ENCODE measurements at places on chromosomes 16 and 17. TPM values are rescaled to one million over a fixed set of nuclear protein-coding genes. Genes with fewer than 3 reads are reported as not detected.

- H3K4me3 ChIP-seq = no peak overlapping the region
- no peak for DNase-seq
- H3K27ac ChIP-seq = peak overlapping the region; percentile 100
- H3K27me3 ChIP-seq = no peaks in the 10 kb centered on the region
These were observed 71.3 kb upstream of the BCAR1 start for GRCh38 chr16:75322740-75323139.

DNA sequence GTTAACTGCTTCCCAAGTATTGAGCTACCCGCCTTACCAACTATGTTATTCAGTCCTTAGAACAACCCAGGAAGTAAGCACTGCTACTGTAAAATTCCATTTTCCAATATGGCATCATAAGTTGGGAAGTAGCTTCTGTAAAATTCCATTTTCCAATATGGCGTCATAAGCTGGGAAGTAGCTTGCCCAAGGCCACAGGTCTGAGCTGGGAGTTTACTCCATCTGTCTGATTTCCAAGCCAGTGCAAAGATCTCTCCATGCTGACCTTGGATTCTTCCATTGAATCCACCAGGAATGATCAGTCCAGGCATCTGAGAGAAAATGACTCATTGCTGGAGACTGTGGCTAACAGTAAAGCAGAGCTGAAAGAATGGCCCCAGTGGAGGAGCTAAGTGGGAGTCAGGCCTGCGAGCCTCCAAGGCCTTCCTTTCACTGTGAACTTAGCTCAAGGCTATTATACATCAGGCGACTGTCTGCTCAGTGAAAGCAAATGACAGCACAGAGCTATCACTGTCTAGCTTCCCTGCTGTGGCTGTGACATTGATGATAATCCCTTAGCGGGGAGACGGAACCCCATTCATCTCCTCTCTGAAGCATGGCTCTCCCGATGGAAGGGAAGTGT lies 430.4 kb downstream of the HAPSTR1 start:
- H3K27me3 ChIP-seq = no peaks in the 10 kb centered on the region
- no peak overlapping the region for H3K4me3 ChIP-seq
- H3K4me1 ChIP-seq = no peaks in the 10 kb centered on the region
- no peak for DNase-seq
- H3K36me3 ChIP-seq = no peaks in the 10 kb centered on the region

GRCh38 chr17:76585033-76585648 lies 519 bp downstream of the ST6GALNAC2 start:
- H3K36me3 ChIP-seq = no peaks in the 10 kb centered on the region
- peaks cover 37% of the 10 kb centered on the region for H3K27me3 ChIP-seq
- H3K4me3 ChIP-seq = peak overlapping the region; percentile 57
- H3K4me1 ChIP-seq = peaks cover 9% of the 10 kb centered on the region

GRCh38 chr17:31687505-31688126 lies 171.4 kb downstream of the COPRS start:
- H3K27ac ChIP-seq = no peak overlapping the region
- H3K27me3 ChIP-seq = no peaks in the 10 kb centered on the region
- DNase-seq = no peak
- no peaks in the 10 kb centered on the region for H3K36me3 ChIP-seq

DNA sequence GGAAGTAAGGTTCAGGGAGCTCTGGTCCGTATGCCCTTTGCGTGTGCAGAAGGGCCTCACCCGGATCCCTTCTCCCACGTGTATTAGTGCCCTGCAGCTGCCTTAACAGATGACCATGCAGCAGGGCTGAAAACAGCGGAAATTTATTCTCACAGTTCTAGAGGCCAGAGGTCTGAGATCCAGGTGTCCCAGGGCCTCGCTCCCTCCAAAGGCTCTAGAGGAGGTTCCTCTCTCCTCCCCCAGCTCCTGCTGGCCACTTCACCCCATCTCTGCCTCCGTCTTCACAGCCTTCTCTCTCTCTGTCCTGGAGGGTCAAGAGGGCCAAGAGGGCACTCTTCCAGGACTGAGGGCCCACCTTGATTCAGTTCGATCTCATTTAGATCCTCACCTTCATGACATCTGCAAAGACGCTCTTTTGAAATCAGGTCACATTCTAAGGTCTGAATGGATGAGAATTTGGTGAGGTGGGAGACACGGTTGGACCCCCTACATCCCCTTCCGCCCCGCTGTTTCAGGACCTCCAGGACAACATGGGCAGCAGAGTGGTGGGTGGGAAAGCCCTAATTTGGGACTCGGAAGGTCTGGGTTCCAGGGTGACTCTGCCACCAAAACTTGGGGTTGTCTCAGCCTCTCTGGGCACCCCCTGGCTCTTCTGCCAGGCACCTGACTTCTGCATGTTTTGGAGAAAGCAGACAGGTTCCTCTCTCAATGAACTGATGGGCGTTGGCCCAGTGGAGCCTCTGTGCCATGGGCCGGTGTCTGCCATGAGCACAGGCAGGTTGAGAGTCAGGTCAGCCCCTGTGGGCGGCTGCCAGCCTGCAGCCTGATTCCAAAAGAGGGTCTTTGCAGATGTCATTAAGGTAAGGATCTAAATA lies 361.2 kb downstream of the SEC14L1 start:
- H3K27ac ChIP-seq = no peak overlapping the region
- DNase-seq = peak; percentile 27
- H3K27me3 ChIP-seq = no peaks in the 10 kb centered on the region
- no peak overlapping the region for H3K4me3 ChIP-seq

DNA sequence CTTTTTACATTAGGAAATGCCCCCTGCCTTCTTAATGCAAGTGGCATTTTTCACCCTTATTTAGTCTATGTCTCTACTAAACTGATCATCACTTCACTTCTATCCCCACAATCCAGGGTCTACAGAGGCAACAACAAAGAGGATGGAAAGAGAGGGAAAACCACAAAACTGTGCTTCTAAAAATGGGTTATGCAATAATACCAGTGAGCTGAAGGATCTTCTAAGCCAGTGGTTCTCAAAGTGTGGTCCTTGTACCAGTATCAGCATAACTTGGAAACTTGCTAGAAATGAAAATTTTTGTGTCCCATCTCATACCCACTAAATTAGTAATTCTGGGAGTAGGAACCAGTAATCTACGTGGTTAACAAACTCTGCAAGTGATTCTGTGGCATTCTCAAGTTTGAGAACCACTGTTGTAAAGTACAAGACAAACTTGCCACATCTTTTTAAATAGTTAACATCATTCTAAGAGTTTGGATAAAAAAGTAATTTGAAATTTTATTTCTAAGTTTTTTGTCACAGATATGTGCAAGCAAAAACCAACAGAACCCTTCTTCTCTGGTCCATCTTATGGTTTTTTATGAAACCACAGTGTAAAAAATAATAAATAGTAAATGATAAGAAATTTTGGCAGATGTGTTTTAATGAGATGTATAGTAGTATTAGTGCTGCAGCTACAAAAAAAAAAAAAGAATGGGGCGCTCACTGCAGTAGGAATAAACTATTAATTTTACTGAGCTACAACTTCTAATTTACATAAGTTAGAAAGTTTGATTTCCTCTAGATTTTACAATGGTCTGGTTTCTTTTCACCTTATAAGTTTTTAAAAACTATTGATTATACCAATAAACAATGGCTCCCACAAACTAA lies 16.2 kb downstream of the CDC27 start:
- H3K4me3 ChIP-seq = no peak overlapping the region
- DNase-seq = no peak
- H3K27ac ChIP-seq = no peak overlapping the region
- peaks cover 54% of the 10 kb centered on the region for H3K36me3 ChIP-seq
- H3K4me1 ChIP-seq = no peaks in the 10 kb centered on the region
- no peaks in the 10 kb centered on the region for H3K27me3 ChIP-seq

DNA sequence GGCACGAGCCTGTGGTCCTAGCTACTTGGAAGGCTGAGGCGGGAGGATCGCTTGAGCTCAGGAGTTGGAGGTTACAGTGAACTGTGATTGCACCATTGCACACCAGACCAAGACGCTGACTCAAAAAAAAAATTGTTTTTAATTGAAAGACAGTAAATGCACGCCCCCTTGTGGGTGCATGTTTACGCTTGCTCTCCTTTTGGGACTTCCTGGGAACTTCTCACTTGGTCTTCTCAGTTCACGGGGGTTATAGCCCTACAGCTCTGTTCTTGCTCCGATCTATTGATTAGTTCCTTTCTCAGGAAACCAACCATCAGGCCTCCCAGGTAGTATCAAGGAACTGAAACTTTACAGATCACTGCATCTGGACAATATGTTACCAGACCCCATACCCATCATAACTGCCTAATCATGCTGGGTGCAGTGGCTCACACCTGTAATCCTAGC lies 14.2 kb upstream of the RIPOR1 start:
- H3K4me1 ChIP-seq = peaks cover 11% of the 10 kb centered on the region
- peak; percentile 61 for DNase-seq
- H3K4me3 ChIP-seq = no peak overlapping the region

GRCh38 chr17:13492737-13493122 lies 109.0 kb downstream of the HS3ST3A1 start:
- H3K36me3 ChIP-seq = peaks cover 30% of the 10 kb centered on the region
- no peak overlapping the region for H3K4me3 ChIP-seq
- H3K27ac ChIP-seq = no peak overlapping the region
- no peaks in the 10 kb centered on the region for H3K27me3 ChIP-seq

DNA sequence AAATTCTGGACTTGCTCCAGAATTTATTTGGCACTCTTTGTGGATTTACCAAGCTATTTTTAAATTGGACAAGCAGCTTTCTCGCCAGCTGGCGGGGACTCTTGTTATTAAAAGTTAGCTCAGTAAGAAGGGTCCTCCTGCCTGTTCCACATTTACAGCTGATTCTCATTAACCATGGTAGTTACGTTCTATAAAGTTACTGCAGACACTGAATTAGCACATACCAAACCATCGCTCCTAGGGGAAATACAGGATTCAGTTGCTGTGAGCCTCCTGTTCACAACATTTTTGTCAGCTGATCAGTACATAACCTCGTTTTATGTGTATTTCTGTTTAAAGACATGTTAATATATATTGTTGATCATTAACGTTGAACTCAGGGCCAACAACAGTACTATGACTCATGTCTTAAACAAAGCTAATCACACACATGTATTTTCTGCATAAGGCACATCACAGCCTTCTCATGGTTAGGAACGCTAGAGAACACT lies 4.2 kb downstream of the LDAF1 start:
- H3K4me3 ChIP-seq = no peak overlapping the region
- peaks cover 7% of the 10 kb centered on the region for H3K36me3 ChIP-seq
- H3K27ac ChIP-seq = no peak overlapping the region
- no peaks in the 10 kb centered on the region for H3K27me3 ChIP-seq

DNA sequence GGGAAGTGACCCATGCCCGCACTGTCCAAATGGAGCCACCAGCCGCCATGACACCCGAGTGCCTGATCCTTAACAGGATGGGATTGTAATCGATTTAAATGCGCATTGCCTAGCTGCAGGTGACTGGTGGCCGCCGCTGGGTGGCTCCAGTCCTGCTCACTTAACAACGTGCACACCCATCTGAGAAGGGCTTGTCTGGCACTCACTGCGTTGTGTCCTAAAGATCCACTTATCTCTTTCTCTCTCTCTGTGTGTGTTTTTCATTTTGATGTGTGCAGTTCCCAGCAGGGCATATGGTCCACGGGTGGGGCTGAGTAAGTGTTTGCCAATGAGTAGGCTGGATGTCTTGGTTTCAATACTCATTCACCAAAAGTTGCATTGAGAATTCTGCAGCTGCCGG lies 80.6 kb downstream of the IRF8 start:
- H3K4me1 ChIP-seq = no peaks in the 10 kb centered on the region
- H3K27me3 ChIP-seq = peaks cover 80% of the 10 kb centered on the region
- H3K36me3 ChIP-seq = no peaks in the 10 kb centered on the region
- DNase-seq = no peak
- H3K27ac ChIP-seq = no peak overlapping the region

GRCh38 chr16:3198334-3199072 lies 10.5 kb downstream of the OR1F1 start:
- DNase-seq = no peak
- H3K4me3 ChIP-seq = no peak overlapping the region
- H3K36me3 ChIP-seq = no peaks in the 10 kb centered on the region
- H3K27ac ChIP-seq = no peak overlapping the region
- H3K27me3 ChIP-seq = peaks cover 37% of the 10 kb centered on the region
- no peaks in the 10 kb centered on the region for H3K4me1 ChIP-seq

DNA sequence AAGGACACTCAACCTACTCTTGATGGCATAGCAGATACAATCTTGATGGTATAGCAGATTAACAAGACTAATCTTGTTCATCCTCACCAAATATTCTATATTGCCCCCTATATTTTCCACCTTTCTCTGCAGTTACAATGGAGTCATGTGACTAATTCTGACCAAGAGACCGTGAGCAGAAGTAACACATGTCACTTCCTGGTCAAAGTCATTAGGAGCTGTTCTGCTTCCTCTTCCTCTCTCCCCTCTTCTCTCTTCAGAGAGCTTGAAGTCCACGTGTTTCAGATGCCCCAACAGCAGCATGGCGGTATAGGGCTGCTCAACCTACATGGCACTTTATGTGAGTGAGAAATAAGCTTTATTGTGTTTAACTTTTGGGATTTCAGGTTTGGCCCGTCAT lies 55.3 kb upstream of the ERCC4 start:
- H3K4me3 ChIP-seq = no peak overlapping the region
- H3K27ac ChIP-seq = no peak overlapping the region
- H3K4me1 ChIP-seq = no peaks in the 10 kb centered on the region
- H3K27me3 ChIP-seq = no peaks in the 10 kb centered on the region

DNA sequence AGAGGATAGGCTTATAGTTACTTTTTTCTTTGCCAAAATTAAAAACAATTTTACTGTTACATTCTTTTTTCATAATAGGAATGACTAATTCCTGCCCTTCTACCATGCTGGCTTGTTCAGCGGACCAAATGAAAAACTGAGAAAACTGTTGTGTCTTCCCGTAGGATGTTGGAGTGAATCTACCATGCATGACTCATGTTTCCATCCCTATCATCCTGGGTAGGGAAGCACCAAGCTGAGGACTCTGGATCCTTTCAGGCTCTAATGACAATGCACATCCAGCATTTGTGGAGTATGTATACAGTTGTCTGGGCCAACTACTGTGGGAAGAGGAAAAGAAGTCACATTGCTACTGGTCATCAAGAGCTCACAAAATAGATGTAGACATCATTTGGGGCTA lies 41.1 kb upstream of the DHX8 start:
- no peak for DNase-seq
- H3K27me3 ChIP-seq = no peaks in the 10 kb centered on the region
- no peak overlapping the region for H3K4me3 ChIP-seq
- H3K27ac ChIP-seq = peak overlapping the region; percentile 34
- no peaks in the 10 kb centered on the region for H3K4me1 ChIP-seq

- DNase-seq = peak; percentile 11
- H3K4me3 ChIP-seq = no peak overlapping the region
- H3K27ac ChIP-seq = no peak overlapping the region
These were observed 2.0 kb upstream of the ABCC3 start for GRCh38 chr17:50632637-50633036.

DNA sequence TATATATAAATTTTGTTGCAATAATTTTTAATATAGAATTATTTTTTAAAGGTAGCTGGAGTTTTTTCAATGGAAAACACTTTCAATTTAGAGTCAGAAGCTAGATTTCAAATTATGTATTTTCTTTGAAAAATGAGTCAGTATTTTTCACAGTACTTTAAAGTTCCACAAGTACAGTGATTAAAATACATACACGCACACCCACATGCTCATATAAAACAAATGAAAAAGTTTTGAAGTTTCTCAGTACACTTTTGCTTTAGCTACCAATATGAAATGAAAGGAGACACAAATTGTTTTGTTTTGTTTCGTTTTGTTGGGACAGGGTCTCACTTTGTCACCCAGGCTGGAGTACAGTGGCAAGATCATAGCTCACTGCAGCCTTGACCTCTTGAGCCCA lies 98.6 kb downstream of the CYB561 start:
- H3K4me1 ChIP-seq = peaks cover 19% of the 10 kb centered on the region
- no peak overlapping the region for H3K4me3 ChIP-seq
- H3K27ac ChIP-seq = no peak overlapping the region
- no peaks in the 10 kb centered on the region for H3K27me3 ChIP-seq

Gene KRT33B
- not detected for polyA plus RNA-seq

Gene COQ7
- 17.9 TPM for polyA plus RNA-seq

Gene SLFN11
- 0.02 TPM for polyA plus RNA-seq

Gene CCL8
- polyA plus RNA-seq = not detected

Gene ZMYND15
- 0.08 TPM for polyA plus RNA-seq

Gene RASL10B
- 4.3 TPM for polyA plus RNA-seq

All from SK-N-SH (cell line).